ENCODE measurements at places on chromosomes 1 and 21.

DNA sequence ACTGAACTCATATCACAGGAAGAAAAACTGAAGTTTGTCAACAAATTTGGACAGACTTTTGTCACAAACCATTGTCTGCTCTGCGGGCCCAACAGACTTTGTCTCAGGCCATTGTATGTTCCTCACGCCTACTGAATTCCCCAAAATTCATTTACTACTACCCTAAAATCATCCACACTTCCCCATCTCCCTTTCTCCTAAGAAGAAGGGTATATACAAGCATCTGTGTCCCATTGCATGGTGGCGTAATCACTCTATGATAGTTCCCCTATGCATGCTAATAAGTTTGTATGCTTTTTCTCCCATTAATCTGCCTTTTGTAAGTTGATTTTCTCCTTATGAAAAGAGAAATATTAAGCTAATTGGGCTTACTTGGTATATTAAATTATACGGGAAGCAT, 54.9 kb upstream of the ATF3 start:
- no peak for DNase-seq

DNA sequence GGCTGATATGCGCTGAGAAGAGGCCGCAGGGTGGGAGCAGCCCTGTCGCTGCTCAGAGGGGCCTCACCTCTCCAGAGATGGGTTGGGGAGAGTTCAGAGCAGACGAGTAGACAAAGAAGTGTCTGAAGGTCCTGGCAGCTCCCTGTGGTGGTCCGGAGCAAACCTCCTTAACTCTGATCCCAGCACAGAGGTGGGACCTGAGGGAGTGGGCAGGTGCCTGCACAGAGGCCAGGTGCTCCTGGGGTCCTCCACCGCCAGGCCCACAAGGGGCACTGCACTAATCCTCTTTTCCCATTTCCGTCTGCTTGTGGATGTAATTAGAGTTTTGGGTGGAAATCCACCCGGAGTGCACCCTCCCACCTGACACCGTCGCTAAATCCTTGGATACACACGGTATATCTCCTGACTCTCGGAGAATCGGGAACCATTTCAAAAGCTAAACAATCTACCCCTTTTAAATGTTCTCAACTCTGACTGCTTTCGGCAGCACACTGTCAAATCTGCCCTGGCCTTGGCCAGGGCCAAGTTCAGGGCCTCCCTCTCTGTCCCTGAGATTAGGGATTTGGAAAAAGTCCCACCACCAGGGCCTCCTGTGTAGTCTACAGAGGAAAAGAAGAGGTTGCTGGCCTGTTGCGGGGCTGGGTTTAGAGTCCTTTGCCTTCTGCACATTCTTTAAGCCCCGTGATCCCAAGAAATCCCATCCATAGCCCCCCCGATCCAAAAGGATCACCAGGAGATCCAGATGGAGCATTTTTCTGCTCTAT, 22.4 kb downstream of the CASZ1 start:
- no peak for DNase-seq

DNA sequence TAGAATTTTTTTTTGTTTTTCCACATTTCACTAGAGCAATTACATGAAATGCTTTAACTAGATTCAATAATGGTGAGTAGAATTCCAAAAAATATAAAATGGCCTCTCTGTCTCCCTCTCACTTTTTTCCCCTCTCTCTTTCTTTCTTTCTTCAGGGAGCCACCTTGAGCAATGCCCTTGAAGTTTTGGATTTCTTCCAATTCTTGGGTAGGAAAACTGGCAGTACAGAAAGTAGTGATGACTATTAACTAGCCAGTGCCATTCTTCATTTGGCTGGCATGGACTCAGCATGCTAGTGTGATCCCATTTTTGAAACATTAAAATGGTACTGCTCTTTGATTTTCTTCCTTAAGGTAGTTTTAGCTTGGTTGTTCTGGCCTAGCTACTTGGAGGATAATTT, 4.5 kb upstream of the FNBP1L start:
- DNase-seq = no peak

DNA sequence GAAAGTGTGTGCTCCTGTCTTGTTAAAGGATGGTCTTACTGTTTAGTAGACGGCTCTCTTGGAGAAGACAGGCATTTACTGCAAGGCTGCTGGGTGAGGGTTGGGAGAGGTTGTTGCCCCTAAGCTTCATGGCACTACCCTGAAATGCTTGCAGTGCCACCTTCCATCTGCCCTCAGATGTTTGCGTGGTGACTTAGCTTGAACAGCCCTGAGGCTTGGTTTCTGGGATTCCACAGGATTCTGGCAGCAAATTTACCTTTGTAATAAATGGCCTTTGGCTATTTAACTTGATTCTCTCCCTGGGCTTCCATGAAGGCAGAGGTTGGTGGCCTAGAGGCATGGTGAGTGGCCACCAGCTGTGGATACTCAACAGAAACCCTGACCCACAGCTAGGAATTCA, 11.6 kb downstream of the MTARC1 start:
- no peak for DNase-seq

GRCh38 chr1:6488602-6489382, 2.7 kb downstream of the PLEKHG5 start:
- no peak for DNase-seq

GRCh38 chr1:48216313-48216712, 6.2 kb upstream of the SLC5A9 start:
- DNase-seq = no peak
